ENCODE measurements at places on chromosomes 11 and 22. TPM values are rescaled to one million over a fixed set of nuclear protein-coding genes. Genes with fewer than 3 reads are reported as not detected.

DNA sequence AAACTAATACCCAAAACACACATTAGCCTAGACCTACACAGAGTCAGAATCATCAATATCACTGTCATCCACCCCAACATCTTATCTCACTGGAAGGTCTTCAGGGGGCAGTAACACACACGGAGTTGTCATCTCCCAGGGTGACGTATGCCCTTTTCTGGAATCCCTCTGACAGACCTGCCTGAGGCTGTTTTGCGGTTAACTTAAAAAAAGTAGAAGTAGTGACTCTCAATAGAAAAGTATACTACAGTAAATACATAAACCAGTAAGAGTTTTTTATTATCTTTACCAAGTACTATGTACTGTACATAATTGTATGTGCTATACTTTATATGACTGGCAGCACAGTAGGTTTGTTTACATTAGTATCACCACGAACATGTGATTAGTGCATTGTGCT is 80.5 kb downstream of the PGR start:
- no peak for DNase-seq

Gene EP300
- total RNA-seq, result 18.8 TPM

GRCh38 chr22:38110008-38110862 is at the start of gene BAIAP2L2:
TSS of gene BAIAP2L2 (minus strand) at chr22:38110684. CDS start at chr22:38110525, 159 bp downstream.
- DNase-seq, result no peak

- DNase-seq, result no peak
Observed at GRCh38 chr22:38191731-38192474, 9.9 kb upstream of the MAFF start.

Gene SLC37A2
- 4.1 TPM for total RNA-seq

Gene C11orf65
- total RNA-seq, result 0.46 TPM

Gene KRTAP5-7
- 0.95 TPM for total RNA-seq
